AG10803 (cell line): ENCODE measurements at places on chromosomes 5 and 9.

DNA sequence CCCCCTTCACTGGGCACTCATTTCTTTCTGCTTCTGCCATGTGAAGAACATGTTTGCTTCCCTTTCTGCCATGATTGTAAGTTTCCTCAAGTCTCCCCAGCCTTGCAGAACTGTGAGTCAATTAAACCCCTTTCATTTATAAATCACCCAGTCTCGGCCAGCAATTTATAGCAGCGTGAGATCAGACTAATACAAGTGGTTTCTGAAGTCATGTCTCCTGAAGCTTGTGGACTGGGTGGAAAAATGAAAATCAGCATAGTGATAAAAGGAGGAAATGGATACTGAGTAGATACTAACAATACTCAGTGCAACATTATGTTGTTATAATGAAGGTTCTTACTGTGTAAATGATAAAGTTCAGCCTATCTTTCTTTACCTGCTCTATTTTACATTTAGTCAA lies 35.1 kb downstream of the NNT start:
- DNase-seq, result no peak

DNA sequence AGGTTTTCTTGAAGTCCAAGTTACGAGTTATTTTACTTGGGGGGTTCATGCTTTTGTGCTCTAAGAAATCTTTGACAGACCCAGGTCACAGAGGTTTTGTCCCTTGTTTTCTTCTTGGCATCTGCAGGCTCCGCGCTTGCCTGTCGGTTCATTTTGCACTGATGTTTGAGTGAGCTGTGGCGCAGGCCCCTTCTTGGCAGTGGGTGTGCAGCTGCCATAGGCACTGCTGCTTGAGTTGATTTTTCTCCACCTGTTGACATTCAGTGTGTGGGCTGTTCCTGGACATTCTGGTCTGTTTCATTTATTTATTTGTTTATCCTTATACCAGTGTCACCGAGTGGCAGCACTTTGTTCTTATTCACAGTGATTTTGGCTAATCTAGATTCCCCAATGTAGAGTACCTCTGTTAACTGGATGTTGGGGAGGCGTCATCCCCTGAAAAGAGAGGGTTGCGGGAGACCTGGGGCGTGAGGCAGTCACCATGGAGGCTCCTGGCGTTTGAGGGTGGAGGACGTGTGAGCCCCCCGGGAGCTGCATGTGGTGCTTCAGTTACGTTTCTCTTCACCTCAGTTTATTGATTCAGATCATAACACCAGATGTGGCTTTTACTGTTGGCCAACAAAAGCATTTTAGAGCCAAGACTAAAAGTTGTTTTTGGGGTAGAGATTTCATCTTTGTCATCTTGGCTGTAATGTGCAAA lies 121.4 kb upstream of the CACNA1B start:
- peak; percentile 18 for DNase-seq

- DNase-seq, result no peak
Measured at GRCh38 chr9:83188277-83188676, 125.3 kb upstream of the RASEF start.

DNA sequence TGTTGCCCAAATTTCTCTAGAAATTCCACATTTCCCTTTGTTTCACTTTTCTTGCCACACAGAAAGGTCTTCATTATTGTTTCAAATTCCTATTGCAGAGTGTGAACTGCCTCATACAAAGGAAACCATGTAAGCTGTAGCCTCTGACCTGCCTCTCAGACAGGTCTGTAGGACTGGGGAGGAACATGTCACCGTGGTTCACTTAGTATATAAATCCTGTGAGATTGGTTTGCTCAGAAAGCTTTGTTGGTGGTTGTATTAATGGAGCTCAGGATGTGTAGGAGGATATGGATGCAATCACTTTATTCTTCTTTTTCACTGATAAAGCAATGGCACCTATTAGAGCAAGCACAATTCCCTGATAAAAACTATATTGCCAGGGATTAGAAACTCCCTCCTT lies 4.2 kb downstream of the SGCD start:
- no peak for DNase-seq

DNA sequence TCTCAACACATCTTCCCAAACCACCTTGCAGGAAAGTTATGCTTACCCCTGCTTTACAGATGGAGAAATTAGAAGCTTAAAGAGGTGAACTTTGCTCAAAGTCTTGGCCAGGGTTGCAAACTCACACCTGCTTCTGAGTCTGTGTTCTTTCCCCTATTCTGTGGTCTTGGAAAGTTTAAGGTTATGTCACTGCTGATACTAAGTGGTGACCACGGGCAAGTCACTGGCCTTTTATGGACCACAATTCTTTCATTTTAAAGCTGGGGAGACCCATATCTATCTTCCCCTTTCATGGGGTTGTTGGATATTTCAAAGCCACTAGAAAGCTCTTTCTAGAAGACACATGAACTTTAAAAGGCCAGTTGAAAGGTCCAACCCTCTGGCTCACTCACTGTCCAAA lies 95.4 kb upstream of the KLF4 start:
- DNase-seq, result no peak

GRCh38 chr5:79982136-79982535 lies 8.9 kb downstream of the MTX3 start:
- DNase-seq, result no peak

DNA sequence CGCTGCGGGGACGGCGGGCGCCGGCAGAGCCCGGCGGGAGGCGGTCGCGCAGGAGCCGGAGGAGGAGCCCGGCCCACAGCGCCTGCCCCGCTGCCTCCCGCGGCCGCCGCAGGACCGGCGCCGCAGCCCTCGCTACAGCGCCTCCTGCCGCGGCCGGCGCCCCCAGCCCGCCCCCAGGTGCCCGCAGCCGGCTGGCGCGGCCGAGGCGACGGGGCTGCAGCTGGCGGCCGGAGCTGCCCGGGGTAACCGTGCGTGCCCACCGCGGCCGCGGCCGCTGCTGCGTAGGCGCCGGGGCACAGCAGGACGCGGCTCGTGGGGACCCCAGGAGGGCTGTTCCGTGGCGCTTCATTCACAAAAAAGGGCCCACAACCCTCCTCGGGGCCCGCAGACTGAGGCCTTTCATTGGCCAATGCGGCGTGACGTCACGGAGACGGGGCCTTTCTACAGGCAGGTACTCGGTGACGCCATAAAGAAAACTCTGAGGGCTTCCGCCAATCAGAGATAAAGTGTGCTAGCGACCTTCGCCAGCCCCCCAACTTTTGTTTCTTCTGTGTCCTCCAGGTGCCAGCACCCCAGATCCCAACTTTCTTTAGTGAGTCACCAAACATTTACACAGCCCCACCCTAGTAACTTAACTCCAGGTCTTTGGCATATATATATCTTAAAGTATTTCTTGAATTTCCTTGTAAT lies at the start of gene CDC14B:
Gene CDC14B (minus strand): TSS at position 353 of the 690 bp plus-strand sequence. CDS start 465 bp downstream, outside the sequence.
- DNase-seq, result peak; percentile 75

- DNase-seq, result peak; percentile 49
Measured at GRCh38 chr5:1021136-1021968, 12.8 kb downstream of the NKD2 start.

DNA sequence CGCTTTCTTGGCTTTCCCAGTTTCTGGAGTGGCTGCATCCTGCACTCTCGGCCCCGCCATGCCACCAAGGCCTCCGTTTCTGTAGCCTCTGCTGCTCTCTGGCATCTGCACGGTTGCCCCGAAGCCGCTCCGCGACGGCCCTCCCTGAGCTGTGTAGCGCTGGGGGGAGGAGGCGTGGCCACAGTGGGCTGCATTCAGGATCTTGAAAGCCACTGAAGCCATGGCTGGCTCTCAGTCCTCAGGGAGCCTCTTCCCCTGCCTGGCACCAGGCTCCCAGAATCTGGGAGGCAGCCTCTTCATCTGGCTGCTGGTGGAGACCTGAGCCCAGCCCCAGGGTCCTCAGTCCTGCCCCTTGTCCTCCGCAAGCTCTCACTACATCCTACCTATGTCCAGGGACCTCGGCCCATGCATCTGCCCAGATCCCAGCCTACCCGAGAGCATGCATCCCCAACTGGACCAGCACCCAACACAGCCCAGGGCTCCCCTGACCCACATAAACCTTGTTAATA lies 25.1 kb downstream of the PAEP start:
- no peak for DNase-seq

- no peak for DNase-seq
Measured at GRCh38 chr9:37286530-37287175, 135.8 kb upstream of the GRHPR start.

- DNase-seq, result no peak
Measured at GRCh38 chr5:135027697-135028615, 6.1 kb downstream of the PITX1 start.

GRCh38 chr5:143606043-143606752 lies 202.7 kb upstream of the NR3C1 start:
- DNase-seq, result peak; percentile 29

GRCh38 chr5:167269146-167269545 lies 1022.3 kb upstream of the WWC1 start:
- no peak for DNase-seq

DNA sequence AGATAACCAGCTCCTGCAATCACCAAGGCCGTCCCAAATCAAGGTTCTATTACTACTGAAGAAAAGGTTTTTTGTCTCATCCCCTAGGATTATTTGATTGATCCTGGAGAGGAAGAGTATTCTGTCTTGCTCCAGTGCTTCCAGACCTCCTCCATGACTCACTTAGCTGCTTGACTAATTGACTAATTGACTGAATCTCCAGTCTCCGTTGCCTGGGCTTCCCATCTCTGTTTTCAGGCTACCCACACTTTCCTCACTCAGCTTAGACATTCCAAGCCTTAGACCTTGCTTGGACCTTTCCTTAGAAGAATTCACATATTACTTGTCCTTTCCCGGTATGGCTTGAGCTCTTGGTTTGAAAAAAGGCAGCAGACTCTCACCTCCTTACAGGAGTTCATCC lies 60.6 kb downstream of the FRMD3 start:
- DNase-seq, result peak; percentile 42

DNA sequence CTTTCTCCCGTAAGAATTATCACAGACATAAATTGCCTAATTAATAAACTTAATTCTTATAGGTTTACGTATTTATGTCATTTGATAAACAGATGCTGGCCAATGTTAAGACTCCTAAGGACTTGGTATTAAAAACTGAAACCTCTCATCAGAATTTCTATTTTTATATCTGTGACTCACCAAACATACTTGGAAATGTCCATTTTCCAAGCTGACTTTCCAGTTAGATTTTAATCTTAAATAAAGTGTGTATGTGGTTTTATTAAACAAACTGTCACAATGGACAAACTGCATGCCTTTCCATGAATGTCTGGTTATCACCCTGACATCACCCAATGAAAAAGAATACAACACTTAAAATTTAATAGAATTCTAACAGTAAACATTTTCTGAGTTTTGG lies 12.6 kb upstream of the COL23A1 start:
- no peak for DNase-seq

- no peak for DNase-seq
Measured at GRCh38 chr5:170746961-170747340, 36.6 kb upstream of the GABRP start.

DNA sequence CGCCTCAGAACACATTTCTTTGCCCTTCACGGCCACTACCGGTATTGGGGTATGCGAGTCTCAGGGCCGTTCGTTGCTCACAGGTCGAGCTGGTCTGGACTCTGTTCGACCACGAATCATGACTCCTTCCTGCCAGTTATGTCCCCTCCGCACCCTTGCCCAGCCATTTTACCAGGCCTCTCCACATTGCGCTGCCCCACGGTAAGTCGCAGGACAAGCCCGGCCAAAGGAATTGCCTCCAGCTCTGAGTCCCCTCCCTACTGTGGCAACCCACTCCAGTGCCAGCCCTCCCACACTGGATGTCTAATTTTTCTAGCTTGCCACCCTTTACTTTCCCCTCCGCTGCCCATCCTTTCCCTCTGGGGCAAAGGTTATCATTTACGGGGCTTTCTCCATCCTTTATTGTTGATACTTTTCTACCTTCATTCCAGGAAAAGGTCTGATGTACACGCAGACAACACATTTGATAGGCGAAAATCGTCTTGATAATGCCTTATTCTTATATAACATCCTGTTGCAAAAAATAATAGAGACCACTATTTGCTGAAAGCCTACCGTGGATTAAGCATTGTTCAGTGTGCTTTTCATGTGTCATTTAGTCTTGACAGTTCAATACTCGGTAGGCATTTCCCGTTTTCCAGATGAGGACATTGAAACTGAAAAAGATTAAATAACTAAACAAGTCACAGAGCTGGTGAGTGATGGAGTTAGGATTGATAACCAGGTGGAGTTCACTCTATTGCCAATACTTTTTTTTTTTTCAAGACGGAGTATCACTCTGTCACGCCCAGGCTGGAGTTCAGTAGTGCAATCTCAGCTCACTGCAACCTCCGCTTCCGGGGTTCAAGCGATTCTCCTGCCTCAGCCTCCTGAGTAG lies 958 bp upstream of the HSPA5 start:
- DNase-seq, result peak; percentile 44

GRCh38 chr5:35338157-35338453 lies 107.8 kb upstream of the PRLR start:
- no peak for DNase-seq

- DNase-seq, result no peak
Measured at GRCh38 chr9:33166231-33167083, 679 bp downstream of the B4GALT1 start.

DNA sequence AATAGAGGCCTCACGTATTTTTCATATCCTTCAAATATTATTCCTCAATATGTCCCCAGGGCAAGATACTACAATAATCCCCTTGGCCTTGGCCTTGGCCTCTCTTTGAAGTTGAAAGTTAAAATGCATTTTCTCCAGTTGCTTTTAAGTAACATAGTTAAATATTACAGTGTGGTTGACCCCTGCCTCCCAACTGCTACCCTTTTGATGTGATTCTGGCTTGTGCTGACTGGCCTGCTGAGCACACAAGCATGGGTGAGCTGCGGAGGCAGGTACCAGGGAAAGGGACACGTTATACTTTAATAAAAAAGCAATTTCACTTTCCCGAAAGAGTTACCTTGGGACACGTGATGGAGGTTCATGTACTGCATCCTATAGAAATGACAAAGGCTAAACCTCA lies 17.9 kb upstream of the TMEM252 start:
- no peak for DNase-seq

DNA sequence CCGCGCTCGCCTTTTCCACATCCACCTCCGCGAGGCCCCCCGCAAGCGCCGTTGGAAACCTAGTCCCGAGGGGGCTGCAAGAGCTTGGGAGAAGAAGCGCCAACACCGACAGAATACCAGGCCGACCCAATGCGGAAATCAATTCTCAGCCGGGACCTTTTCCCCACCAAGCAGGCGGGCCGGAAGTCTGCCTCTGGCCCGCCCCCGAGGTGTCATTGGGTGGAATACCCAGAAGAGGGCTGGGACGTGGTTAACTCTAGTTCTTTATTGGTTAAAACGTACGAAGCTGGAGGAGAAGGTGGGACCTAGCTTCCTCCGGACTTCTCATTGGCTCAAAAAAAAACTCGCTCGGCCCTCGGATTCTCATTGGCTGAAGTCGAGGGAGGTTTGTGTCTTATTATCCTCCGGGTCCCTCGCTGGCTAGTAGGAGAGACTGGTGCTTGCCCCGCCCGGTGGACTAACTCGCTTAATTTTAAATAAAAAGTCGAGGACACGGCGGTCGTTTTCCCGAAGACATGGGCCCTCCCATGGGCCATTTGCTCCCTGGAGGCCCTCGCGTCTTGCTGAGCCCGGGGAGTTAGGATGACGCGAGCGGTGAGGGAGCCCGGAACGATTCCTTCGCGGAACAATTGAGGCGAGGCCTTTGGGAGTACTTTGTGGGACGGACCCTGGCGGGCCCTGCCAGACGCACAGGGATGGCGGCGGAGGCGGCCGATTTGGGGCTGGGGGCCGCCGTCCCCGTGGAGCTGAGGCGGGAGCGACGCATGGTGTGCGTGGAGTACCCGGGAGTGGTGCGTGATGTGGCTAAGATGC lies at the start of gene GTF3C5:
Gene GTF3C5 (plus strand): TSS at position 681 of the 813 bp plus-strand sequence. CDS start 15 bp downstream, at position 696.
- DNase-seq, result peak; percentile 99

GRCh38 chr9:89795538-89796195 lies 190.9 kb downstream of the GADD45G start:
- no peak for DNase-seq
